ENCODE measurements at places on chromosomes 2 and 18.
A peak's percentile ranks its signal among the peaks of the same experiment; 100 is the strongest.

DNA sequence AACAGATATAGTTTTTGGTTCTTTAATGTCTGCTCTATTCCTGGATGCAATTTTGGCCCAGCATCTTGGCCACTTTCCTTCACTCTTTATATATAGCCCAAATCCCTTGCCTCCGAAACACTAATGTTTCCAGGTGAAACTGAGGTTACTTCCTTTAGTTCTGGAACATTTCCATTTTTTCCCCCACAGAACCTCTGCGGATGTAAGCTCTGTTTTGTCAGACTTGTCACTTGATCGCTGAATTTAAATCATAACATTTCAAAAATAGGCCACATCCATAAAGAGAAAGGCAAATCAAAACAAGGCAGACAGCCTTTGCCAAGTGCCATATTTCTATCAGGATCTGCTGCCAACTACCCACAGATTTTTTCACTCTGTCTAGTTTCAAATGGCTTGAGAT is 115.1 kb downstream of the ANKRD44 start:
- DNase-seq, result no peak

DNA sequence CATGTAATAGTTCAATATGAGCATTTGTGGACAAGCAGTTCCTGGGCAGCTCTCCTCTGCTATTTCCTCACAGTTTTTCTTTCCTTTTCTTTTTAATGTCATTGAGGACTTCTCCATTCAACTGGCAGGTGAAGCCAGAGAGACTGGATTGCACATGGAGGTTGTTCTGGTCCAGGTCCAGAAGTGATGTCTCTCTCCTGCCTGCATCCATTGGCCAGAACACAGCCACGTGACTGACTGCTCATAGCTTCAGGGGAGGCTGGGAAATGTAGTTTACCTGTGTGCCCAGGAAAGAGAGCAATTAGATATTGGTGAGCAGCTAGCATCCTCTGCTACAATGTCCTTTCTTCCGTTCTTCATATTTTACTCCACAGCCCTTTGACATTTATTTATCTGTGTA is 20.2 kb upstream of the ADAM23 start:
- peak; percentile 69 for DNase-seq

DNA sequence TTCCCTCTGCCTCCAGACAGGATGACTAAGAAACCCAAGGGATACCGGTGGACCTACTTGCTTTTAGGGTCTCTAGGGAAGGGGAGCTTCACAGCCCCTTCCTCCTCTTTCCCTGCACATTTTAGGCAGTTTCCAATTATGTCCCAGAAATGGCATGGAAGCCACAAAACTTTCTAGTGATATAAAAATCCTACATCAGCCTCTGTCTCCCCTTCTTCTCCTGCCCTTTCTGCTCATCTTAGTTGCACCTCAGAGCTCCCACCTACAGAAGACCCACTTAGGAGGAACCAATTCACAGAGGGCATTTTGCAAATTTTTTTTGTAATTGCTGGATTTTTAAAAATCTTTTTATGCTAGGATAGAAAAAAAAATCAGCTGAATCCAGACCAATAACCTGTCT is 263.1 kb downstream of the TNS1 start:
- DNase-seq, result no peak

GRCh38 chr2:191701029-191701428 is 23.1 kb downstream of the NABP1 start:
- DNase-seq, result no peak

GRCh38 chr2:68244456-68244855 is 7.9 kb downstream of the PPP3R1 start:
- peak; percentile 3 for DNase-seq

Data from T47D (cell line).